Stimulated activated memory B cell treated with anti-CD40 and anti-IgM and Interleukin-4, amounts not matched to agents 10 μg/mL and 1 μg/mL and 100 μg/mL, for 72 hours (primary cell): ENCODE measurements at places on chromosomes 2 and 18.

- no peak for ATAC-seq
Observed at GRCh38 chr2:164187121-164187520, 434.2 kb downstream of the GRB14 start.

GRCh38 chr2:241064008-241064801, 37.9 kb downstream of the MTERF4 start:
- ATAC-seq = peak; percentile 76

DNA sequence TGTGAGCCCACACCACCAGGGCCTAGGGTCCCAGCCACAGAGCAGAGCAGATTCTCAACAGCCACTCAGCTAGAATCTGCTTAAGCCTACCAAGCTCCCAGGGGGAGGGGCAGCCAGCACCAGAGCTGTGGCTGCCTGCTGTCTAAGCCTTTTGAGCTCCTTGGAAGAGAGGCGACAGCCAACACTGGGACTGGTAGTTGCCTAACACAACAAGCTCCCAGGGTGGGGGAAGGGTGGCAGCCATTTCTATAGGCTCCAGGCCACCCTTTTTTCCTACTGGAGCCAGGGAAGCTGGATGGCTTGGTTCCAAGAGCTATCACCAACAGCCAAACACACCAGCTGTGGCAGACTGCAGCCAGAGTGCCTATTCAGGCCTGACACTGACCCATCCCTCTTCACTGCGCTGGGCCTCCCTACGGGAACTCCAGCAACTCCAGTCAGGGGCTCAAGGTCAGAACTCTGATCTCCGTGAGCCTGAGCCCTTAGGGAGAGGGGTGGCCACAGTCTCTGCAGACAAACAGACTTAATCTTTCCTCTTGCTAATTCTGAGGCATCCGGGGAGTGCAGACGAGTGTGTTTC, 1824.3 kb upstream of the CELF4 start:
- no peak for ATAC-seq

- ATAC-seq = no peak
Observed at GRCh38 chr2:70832386-70832785, 3.2 kb downstream of the CD207 start.

GRCh38 chr2:238971318-238972145, 123.6 kb downstream of the TWIST2 start:
- no peak for ATAC-seq

DNA sequence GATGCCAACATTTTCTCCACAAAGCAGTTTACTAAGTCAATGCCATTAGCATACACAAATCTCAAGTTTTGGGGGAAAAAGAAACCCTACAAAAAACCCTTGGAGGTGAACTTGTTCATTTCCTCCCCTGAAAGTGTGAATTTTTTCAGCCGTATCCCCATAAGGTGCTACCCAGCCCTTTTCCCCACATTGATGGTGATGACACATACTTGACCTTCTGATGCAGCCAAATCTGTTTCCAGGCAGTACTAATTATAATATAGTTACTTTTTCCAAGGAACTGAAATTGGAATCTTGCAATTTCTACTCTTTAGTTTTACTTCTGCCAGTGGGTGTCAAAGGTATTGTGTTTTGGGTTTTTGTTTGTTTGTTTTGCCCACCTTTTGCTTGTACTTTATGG, 474.5 kb downstream of the TGIF1 start:
- no peak for ATAC-seq

DNA sequence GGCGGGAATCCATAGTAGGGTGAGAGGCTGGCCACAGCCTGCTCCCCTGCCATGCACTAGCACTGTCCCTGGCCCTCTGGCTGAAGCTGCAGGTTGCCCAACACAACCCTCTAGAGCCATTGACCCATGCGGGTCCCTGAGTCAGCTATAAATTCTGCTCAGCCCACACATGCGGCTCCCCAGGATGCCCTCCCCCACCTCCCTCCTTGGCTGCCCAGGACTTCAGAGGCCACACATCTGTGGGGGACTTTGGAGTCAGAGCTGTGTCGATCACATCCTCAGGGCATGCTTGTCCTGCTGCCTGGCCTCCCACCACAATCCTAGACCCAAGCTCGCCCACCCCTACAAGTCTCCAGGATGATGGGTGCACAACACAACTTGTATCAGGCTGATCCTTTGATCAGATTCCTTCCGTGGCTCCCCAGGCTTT, 97.0 kb downstream of the TFCP2L1 start:
- no peak for ATAC-seq

- no peak for ATAC-seq
Observed at GRCh38 chr2:114762986-114763385, 320.5 kb downstream of the DPP10 start.

DNA sequence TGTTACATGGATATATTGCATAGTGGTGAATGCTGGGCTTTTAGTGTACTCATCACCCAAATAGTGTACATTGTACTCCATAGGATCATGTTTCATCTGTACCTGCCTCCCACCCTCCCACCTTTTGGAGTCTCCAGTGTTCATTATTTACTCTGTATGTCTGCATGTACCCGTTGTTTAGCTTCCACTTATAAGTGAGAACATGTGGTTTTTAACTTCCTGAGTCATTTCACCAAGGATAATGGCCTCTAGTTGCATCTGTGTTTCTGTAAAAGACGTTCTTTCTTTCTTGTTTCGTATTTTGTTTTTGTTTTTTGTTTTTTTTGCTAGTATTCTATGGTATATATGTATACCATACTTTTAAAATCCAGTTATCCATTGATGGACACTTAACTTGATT, 107.5 kb downstream of the MSTN start:
- no peak for ATAC-seq

GRCh38 chr2:8575834-8576423, 105.9 kb upstream of the ID2 start:
- no peak for ATAC-seq

- ATAC-seq = no peak
Observed at GRCh38 chr18:30387401-30387800, 655.1 kb downstream of the DSC3 start.

- no peak for ATAC-seq
Observed at GRCh38 chr2:164898475-164898874, 56.9 kb downstream of the SLC38A11 start.

GRCh38 chr2:168461178-168461941, 5.3 kb downstream of the CERS6 start:
- ATAC-seq = no peak

GRCh38 chr2:5367321-5367720, 324.9 kb upstream of the SOX11 start:
- ATAC-seq = no peak

GRCh38 chr2:8541223-8541622, 140.6 kb upstream of the ID2 start:
- no peak for ATAC-seq

GRCh38 chr2:228104215-228104614, 77.3 kb downstream of the SPHKAP start:
- no peak for ATAC-seq

DNA sequence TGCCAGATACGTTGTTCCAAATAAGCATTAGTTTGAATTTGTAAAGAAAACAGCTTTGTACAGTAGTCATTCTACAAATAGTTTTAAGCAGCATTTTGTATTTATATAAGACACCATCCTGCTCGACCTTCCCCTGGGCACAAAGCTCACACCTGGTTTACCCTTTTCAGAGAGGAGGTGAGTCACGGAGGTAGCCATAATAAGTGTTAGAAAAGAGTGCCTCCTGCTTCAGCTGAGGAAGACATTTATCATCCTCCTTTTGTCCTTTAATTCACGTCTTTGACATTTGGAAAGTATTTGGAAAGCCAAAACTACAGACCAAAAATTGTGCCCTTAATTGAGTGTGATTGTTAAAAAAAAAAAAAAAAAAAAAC, 6.8 kb downstream of the RAB12 start:
- ATAC-seq = no peak

GRCh38 chr18:65124633-65125032, 626.2 kb upstream of the CDH7 start:
- ATAC-seq = no peak

DNA sequence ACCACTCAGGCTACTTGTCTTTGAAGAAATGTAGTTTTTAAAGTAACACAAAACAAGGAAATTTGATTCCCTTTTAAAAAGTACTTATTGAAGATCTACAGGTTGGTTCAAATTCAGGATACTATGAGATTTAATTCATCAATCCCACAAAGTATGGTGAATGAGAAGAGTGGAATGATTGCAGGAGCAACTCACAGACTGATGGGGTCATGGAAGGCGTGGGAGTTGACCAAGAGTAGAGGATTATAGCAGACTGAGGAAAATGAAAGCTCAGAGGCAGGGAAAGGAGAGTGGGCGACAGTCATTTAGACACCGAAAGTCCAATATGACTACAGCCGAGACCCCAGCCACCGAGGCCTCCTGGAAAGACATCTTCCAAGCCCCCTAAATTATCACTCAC, 12.5 kb upstream of the DAPL1 start:
- no peak for ATAC-seq

DNA sequence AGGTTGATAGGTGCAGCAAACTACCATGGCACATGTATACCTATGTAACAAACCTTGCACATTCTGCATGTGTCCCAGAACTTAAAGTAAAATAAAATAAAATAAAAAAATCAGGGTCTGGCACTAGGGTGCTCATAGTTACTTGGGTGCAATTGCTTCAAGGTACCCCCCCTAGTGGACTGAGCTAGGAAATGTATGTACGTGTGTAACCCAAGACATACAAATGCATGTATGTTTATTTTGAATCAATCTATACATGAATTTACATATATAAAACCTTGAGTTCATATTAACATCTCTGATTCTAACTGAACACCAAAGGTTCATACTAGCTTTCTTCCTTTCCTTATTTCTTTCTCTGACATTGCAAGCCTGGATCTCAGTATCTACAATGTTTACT, 51.5 kb downstream of the USP37 start:
- ATAC-seq = no peak

DNA sequence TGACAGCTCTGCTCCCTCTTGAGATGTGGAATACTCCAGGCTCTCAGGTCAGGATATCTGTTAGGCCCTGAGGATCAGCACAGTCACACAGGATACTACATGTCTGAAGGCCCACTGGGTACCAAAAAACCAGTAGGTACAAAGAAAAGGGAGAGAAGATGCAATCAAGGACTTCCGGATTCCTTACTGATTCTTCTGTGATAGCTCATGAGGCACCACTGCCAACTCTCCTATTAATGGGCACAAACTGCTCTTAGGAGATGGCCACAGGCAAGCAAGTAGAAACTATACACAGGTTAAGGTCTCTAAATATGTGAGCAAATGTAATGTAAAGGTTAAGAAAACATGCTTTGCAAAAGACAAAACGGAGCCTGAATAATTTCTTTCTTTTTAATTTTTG, 3.5 kb downstream of the TMEM127 start:
- no peak for ATAC-seq

- ATAC-seq = no peak
Observed at GRCh38 chr18:40672590-40672989, 1282.4 kb upstream of the PIK3C3 start.

DNA sequence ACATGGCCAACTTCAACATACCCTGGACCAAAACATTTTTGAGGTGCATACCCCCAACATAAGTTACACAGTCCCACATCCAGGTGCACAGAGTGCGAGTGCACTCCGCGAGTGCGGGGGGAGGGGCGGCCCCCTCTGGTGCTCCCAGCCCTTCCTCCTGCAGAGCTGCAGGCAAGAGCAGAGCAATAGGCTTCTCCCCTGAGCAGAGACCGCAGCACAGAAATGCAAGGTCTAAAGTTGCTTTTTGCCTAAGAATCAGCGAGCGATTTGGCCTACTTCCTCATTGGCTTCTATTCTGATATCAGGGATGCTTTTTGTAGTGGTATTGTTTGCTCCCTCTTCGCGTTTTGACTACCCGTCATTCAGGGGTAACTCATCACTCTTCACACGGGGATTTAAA, 40.6 kb downstream of the BOLA3 start:
- no peak for ATAC-seq

DNA sequence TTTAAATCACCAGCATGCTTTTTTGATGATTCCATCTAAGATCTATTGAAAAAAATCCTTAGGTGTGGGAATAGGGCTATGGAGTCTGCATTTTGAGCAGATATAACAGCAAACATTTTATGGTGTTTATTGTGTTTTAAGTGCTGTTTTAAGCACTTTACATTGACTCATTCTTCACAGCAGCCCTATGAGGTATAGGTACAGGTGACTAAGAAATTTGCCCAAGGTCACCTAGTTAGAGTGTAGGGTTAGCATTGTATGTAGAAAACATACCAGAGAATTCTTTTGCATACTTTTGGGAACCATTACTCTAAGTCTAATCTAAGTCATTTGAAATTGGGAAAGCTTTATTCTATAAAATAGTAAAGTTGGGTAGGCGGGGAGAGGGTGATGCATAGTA, 31.3 kb downstream of the PPM1B start:
- no peak for ATAC-seq

GRCh38 chr2:126241001-126241400, 415.0 kb upstream of the GYPC start:
- ATAC-seq = no peak

- ATAC-seq = peak; percentile 35
Observed at GRCh38 chr2:231601356-231602229, 8.9 kb downstream of the TEX44 start.

DNA sequence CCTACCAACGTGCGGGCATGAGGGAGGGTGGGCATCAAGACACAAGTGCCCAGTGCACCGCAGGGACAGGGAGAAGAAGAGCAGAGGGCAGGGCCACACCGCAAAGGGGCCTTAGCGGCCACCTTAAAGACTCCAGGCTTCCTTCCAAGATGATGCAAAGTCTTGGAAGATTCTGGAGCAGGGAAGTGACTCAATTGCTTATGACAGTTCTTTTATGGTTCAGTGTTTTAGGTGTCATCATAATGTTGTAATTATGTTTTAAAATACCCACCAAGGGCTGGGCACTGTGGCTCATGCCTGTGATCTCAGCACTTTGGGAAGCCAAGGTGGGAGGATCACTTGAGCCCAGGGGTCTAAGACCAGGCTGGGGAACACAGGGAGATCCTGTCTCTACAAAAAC, 44.5 kb upstream of the SEMA4C start:
- no peak for ATAC-seq

DNA sequence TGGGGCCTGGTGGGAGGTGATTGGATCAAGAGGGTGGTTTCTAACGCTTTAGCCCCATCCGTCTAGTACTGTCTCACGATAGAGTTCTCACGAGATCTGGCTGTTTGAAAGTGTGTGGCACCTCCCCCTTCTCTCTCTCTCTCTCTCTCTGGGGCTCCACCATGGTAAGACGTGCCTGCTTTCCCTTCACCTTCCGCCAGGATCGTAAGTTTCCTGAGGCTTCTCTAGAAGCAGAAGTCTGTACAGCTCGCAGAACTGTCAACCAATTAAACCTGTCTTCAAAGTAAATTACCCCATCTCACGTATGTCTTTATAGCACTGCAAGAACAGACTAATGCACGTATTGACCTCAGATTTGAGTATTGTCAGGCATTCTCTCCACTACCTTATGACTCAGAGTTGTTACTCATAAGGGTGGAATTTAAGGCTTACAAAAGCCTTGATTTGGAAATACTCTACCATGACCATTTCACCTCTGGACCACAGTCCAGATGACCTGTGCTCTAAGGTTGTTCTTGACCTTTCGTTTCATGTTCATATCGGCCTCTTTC, 99.5 kb upstream of the AGAP1 start:
- ATAC-seq = no peak

DNA sequence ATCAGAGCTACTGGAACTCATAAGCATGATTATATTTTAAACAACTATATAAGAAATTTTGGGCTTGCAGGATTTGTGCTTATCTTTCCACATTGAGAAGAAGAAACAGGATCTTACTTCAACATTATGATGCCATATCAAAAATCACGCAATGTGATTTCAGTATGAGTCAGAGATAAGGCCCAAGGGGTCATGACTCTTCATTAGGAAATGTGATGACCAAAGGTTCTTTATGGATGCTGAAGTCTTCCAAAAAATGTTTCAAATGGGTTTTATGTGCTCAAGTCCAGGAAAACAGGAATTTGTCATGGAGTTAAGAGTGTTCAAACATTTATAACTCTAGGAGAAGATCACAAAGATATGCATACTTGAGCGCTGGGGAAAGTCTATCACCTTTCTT, 7.8 kb upstream of the SERPINB2 start:
- ATAC-seq = no peak
